Stimulated activated CD8-positive, alpha-beta memory T cell treated with anti-CD3 and anti-CD28 coated beads, Interleukin-15, amount 100 ng/mL, for 24 hours (primary cell): ENCODE measurements at places on chromosomes 6 and 20.

DNA sequence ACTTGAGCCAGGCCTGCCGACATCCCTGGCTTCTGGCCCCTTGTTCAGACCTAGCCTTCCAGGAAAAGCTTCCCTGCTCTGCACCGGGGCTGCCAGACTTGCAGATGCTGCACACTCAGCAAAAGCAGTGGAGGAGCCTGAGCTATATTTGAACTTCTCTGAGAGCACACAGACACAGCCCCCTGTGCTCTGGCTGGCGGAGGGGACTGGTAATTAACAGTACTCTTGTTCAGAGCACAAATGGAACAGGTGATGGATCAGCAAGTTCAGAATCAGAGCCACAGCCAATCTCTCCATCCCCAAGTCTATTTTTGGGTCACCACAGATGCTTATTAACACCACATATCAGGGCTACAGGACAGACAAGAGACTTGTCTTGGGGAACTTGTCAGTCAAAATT, 27.6 kb upstream of the RIMS4 start:
- DNase-seq = no peak

DNA sequence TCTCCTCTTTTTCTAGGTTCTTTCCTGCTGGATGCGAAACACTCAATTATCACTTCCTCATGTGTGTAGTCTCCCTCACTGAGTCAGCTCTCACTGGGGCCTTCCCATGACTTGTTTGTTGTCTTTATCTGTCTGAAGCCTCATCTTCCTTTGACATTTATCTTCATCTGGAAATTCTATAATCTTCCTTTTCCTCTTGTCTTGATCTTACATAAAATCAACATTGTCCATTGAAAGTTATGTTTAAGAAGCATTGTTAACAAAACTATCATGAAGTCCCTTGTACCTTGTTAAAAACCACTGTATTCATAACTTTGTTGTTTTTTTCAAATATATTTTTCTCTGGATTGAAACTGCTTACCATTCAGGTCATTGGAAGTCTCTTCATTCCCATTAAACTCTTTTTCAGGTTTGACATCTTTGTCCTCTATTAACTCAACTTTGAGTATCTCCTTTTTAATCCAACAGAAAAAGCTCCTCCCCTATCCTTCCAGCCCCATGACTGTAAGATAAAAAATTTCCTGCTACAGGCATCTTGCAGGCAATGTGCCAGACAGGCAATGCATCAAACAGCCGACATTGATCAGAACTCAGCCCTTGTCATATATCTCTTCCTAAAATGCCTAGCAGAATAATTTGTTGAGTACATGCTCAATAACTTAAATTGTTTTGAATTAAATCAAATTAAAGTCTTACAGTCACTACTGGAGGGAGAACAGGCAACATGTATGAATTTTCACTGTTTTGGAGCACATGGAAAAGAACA, 34.8 kb downstream of the MYLIP start:
- no peak for DNase-seq

GRCh38 chr6:79543411-79543810, 6.2 kb upstream of the LCA5 start:
- no peak for DNase-seq

DNA sequence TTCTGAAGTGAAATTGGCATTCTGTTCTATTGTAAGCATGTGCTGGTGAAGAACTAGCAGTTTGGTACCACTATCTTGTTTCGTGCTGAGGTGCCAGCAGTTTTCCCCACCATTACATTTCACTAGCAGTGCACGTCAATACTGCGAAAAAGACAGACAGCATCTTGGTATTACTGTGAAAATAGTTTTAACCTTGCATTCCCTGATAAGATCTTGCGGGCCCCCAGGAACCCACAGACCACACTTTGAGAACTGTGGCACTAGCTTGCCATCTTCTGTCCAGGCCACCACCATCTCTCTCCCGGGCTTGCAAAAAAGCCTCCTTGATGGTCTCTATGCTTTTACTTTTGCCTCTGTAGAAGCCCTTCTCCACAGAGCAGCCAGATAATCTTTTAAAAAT, 185.7 kb downstream of the BACH2 start:
- DNase-seq = peak; percentile 23

DNA sequence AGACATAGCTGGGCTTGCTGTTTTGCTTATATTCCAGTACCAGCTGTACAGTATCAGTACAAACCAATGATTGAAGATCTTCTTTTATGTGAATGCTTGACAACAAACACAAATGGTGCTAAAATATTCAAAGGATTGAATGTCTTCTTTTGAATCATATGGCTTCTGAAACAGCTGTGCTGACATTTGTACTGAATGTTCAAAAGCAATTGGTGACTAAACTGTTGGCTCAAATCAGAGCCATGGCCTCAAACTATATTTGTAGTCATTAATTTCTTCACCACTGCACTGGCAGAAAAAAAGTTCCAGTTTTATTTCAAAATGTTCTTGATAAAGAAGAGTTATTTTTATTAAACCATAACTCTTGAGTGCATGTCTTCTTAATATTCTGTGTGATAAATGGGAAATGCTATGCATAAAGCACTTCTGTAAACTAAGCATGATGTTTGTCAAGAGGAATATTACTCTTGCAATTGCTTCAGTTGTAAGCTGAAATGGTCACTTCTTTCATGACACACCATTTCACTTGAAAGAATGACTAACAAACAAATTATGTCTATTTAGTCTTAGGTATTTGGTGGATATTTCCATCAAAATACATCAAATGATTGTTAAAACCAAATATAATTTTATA, 45.9 kb upstream of the CENPW start:
- DNase-seq = no peak

DNA sequence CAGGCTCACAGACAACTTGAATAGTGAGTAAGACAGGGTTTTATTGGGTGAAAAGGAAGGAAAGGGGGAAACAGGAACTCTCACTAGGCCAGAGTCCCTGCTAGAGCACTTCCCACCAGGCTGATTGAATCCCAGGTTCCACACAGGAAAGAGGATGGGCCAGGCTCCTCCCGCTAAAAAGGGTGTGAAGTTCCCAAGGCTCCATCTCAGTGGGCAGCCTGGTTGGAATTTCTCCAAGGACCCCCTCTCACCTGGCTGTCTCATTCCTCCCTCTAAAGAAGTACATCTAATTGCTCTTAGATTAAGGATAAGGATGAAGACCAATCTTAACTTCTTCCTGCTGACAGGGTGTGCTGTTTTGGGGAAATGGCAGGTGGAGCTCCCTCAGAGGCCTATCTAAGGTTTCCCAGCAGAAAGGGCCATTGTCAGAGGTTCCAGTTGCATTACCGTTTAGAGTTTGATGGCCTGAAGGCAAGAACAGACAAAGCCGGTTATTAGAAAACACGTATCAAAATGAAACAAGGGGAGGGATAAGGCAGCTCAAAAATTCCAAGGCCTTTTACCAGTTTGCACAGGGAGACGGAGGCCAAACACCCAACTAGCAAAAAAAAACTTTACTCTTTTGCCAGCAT, 21.5 kb downstream of the COL19A1 start:
- no peak for DNase-seq

DNA sequence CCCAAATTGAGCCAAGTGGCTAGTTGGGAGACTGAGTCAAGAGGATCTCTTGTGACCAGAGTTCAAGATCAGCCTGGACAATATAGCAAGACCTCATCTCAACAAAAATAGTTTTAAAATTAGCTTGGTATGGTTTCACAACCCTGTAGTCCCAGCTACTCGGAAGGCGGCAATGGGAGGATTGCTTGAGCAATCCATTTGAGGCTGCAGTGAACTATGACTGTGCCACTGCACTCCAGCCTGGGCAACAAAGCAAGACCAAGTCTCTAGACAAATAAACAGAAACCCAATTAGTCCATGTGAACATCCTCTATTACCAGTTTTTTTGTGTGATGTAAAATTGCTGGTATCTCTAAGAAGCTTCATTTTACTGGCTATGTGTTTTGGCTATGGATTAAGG, 106.2 kb downstream of the TULP4 start:
- DNase-seq = no peak

DNA sequence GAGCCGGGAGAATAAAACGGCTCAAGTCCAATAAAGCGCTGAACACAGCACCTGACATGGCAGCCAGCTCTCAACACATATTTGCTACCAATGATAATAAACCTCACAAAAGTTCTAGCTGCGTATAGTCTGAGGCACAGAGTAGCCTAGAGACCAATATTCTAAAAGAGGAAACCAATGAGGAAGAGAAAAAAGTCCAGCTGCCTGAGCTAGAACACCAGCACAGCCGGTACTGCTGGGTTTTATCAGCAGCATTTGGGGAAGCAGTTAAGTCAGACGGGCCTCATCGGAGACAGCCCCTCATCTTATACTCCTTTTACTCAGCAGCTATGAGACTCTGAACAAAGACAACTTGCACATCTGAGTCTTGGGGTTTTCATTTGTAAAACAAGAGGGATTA, 2.4 kb upstream of the RTF2 start:
- DNase-seq = no peak

GRCh38 chr20:53713328-53714056, 119.9 kb upstream of the ZNF217 start:
- DNase-seq = no peak

DNA sequence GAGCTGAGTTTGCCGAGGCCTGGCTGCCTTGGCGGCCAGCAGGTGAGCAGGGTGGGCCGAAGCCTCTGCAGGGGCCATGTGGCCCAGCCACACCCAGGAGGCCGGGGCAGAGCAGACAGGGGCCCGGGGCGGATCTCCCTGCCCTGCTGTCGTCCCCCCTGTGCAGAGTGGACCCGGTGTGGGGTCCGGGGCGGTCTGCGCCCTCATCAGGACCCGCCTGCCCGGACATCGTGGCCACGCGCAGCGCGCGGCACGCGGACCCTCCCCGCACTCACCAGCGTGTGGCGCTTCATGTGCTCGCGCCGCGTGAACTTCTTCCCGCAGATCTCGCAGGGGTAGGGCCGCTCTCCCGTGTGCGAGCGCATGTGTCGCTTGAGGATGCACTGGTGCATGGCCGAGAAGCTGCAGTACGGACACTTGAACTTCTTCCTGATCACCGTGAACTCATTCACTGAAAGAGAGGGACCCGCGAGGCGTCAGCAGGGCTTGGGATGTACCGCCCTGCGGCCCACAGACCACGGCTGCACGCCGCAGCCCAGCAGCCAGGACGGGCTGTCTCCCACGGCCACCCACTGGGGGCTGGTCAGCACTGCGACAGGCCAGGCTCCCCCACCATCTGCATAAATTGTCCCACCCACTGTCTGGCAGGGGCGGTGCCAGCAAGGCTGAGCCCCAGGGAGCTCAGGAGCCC, 13.0 kb downstream of the SLC2A4RG start:
- DNase-seq = no peak

DNA sequence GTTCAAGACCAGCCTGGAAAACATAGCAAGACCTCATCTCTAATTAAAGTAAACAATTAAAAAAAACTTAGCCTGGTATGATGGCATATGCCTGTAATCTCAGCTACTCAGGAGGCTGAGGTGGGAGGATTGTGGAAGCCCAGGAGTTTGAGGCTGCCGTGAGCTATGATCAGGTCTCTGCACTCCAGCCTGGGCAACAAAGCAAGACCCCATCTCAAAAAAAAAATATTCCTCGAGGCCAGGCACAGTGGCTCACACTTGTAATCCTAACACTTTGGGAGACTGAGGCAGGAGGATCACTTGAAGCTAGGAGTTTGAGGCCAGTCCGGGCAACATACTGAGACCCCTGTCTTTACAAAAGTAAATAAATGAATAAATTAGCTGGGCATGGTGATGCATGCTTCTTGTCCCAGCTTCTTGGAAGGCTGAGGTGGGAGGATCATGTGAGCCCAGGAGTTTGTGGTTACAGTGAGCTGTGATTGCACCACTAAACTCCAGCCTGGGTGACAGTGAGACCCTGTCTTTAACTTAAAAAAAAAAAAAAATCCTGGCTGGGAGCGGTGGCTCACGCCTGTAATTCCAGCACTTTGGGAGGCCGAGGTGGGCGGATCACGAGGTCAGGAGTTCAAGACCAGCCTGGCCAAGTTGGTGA, 9.3 kb upstream of the C2 start:
- DNase-seq = no peak

GRCh38 chr6:84785671-84786070, 21.3 kb upstream of the TBX18 start:
- no peak for DNase-seq

GRCh38 chr20:51266353-51266752, 243.4 kb upstream of the KCNG1 start:
- no peak for DNase-seq

DNA sequence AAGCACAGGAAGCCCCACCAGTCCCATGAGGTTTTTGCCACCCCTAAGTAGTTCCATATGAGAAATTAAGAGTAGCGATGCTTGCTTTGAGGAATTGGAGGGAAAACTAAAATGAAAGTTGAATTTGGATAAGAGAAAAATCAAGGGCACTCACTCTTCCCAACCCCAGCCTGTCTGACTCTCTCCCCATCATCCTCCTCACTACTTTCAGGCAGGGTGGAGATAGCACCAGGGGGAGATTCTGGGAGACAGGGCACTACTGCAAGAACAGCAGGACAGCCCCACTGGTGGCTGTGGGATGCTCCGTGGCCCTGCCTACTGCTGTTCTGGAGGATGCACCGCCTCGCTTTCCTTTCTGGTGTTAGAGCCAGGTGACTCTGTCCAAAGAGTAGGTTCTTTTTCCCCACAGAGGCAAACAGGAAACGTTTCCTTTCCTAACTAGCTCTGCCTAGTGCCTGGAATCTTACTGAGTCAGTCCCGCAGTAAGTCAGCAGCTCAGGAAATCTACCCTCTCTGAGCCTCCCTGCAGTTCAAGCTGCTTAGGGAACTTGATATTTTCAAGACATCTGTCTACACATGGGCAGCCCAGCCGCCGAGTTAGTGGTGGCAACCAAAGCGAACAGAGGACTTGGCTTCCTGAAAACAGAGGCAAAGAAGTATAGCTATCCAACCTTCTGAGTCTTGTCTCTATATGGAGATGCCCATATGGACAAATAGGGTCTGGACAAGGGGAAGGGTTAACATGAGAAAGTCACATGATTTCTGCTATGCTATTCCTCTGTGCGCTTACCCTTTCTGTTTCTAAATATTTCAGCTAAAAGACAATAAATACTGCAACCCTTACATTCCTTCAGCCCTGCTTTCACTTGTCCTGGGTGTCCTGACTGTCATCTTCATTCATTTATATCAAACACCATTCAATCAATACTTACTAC, 11.4 kb downstream of the HLA-E start:
- no peak for DNase-seq

- DNase-seq = no peak
Observed at GRCh38 chr20:1206366-1207148, 3.3 kb downstream of the C20orf202 start.

- DNase-seq = no peak
Observed at GRCh38 chr6:14589175-14589574, 471.6 kb downstream of the CD83 start.
